NCI-H1417 (cell line): ENCODE measurements at places on chromosomes 5 and 9.

- DNase-seq = no peak
Observed at GRCh38 chr9:123218831-123219230, 49.6 kb downstream of the STRBP start.

GRCh38 chr5:152549709-152550108, 144.6 kb upstream of the NMUR2 start:
- no peak for DNase-seq

DNA sequence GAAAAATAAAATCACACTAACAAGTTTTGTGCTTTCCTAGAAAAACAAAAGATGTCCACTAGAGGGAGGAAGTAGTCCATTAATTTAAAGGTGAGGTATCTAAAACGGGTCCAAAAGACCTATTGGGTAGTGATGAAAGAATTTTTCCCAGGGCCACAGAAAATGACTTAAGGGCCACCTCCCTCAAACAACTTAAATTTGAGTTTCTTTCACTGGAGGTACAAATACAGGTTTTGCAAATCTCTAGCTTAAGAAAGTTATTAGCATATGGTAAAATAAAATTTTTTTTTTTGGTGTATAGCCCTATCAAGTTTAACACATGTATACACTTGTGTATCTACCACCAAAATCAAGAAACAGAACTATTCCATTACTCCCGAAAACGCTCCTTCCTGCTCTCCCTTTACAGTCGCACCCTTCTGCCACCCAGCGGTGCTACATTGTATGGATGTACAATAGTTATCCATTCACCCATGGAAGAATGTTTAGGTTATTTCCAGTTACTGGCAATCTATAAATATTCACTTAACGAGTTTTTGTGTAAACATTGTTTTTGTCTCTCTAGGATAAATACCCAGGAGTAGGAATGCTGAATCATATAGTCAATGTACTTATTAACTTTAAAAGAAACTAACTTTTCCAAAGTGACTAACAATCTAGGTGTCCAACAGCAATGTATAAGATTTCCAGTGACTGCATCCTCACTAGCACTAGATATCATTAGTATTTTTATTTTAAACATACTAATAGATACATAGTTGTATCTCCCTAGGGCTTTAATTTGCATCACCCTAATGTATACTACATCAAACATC, 21.9 kb downstream of the DEPDC1B start:
- DNase-seq = peak; percentile 38

DNA sequence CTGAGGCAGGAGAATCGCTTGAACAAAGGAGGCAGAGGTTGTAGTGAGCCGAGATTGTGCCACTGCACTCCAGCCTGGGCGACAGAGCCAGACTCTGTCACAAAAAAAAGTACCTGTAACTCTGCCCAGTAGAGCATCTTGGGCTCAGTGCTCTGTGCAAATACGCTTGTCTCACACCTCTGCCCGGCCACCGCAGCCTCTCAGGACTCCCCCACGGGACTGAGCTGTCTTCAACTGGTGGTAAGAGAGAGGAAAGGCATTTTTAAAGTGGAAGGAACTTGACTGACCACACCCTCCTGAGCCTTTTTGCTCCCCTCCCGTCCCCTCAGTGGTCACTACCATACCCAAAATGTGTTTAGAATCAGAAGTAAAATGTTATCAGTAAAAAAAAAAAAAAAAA, 174.3 kb upstream of the PIK3R1 start:
- no peak for DNase-seq

DNA sequence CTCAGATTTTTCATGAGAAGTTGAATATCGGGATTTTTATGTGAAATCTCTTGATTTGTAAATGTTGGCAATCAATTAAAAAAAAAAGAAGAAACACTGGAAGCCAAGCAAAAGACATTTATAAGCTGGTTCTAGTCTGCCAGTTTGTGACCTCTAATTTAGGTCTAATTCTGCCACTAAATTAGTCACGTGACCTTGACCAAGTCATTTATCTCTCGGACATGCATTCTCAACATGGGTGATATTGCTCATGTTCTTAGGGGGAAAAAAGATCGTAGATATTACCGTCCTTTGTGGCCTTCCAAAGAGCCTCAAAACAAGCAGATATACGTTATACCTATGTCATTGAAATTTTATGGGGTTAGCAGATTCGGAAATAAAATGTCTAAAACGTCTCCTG, 52.9 kb upstream of the PTPDC1 start:
- no peak for DNase-seq

GRCh38 chr5:122067390-122067789, 10.7 kb downstream of the LOX start:
- peak; percentile 34 for DNase-seq

DNA sequence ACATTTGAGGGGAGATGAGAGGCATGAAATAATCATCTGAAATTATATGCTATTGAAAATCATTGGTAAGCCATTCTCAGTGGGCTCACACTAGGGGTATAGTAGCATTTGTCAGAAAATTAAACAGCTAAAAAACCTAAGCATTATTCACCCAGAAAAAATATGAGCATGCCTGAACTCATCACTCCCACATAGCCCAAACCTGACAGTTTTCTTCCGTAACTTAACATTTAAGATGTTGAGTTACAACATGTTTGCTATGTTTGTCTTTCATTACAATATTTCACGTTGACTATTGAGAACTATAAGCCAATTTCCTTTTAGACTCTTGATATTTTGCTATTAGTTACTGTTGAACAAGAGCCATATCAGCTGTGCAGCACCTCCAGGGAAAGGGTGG, 23.5 kb upstream of the GHR start:
- DNase-seq = no peak

GRCh38 chr9:86801246-86801645, 146.1 kb downstream of the GAS1 start:
- no peak for DNase-seq

DNA sequence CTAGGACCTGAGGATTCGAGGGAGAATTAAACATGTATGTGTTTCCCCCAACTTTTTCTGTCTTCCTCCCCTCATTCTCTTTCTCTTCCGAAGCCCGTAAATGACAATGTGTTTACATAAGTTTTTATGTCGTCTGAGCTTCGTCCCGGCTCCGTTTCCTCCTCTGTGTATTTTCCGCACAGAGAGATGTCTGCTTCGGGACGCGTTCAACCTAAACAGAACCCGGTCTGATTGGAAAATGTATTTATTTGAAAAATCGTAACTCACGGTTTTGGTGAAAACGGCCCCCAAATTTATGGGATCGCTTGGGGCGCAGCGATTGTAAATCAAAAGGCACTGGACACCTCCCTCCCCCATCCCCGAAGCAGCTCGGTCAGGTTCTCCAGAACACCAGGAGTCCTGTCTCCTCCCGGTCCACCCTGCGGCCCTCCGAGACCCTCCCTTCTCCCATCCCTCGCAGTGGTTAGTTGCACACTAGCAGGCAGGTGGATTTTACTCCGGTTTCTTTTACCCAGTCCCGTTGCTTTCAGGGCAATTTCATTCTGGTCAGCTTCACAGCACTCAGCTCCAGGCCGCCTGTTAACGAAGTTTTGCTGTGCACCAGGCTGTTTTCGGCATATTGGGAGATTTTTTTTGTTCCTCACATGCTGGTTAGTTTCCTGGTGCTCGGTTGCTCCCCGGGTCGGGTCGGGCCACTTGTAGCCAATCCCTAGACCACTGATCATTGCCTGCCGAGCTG, 5.8 kb upstream of the HAND1 start:
- DNase-seq = peak; percentile 13

DNA sequence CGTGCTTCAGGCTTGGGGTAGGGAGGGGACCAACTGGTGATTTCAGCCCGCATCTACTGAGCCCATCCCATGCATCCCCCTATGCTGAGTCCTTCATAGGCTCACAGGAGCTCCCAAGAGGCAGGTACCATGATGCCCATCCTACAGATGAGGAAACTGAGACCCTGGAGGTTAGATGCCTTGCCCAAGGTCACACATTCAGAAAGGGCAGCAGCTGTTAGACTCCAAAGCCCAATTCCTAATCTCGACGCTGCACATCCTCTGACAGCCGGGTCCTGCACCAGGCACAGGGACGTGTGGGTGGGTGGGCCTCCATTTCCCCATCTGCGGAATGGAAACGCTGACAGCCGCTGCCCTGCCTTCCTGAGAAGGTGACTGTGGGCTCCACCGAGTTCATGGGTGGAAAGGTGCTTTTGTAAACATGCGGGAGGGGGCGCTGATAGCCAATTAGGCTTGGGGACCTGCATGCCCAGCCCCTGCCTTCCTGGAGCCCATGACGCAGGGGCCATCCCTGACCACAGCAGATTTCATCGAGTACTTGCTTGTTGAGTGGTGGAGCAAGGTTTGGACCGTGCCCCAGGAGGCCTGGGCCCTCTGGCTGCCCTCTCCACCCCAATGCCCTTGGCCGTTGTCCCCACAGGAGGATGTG, 2.2 kb downstream of the DNM1 start:
- DNase-seq = no peak
